ENCODE measurements at places on chromosomes 1 and 21.

- no peak for DNase-seq
Observed at GRCh38 chr1:163747261-163747660, 425.5 kb downstream of the NUF2 start.

DNA sequence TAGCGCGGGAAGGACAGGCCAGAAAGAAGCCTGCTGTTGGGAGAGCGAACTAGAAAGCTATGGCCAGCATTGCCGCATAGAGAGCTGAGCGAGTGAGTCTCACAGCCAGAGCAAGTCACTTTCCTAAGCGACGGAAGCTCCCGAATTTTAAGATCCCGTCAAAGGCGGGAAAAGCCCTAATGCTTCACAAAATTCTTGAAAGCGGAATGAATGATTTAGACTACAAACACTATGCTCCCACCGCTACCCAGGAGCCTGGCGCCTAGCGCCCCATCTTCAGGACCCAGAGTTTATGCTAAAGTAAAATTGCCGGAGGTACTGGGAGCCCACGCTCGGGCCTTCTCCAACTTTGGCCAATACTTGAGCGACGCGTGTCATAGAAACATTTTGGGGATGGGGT is 409.9 kb upstream of the ESRRG start:
- no peak for DNase-seq

DNA sequence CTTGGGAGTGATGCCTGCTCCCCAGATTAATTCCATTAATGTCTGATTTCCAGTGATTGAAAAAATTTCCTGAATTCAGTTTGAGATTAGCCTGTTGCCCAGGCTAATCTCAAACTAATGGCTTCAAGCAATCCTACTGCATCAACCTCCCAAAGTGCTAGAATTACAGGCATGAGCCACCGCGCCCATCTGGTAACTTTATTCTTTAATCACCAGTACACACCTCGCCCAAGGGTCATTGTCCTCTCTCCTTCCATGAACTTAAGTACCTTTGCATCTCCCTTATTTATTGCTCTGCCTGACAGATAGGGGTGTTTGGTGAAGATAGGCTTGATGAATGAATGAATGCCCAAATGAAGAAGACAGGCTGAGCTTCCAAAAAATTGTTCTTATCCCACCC is 366.5 kb downstream of the SIPA1L2 start:
- DNase-seq, result no peak

- no peak for DNase-seq
Observed at GRCh38 chr1:58094221-58094620, 452.3 kb downstream of the OMA1 start.

DNA sequence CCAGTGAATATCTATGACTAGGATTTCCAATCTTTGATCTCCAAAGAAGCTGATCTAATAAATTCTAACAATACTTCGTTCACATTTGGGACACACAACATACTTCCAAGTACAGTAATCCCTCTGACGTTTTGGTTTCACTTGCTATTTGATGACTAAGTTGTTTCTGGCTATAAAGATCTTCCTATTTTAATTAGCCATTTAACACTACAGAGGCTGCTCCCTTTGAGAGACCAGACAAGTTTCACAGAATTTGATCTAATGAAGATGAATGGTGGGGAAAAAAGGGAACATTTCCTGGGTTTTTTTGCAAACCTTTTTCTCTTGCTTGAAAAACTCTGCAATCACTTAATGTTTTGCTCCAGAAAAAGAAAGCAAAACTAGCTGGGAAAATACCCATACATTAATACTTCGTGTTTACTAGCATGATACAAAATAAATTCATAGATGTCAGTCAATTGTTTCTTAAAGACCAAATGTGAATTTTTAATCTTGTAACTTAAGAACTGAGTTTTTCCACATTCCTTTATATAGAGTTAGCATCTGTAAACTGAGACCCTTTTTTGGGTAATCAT is 28.0 kb upstream of the GLIS1 start:
- peak; percentile 9 for DNase-seq

DNA sequence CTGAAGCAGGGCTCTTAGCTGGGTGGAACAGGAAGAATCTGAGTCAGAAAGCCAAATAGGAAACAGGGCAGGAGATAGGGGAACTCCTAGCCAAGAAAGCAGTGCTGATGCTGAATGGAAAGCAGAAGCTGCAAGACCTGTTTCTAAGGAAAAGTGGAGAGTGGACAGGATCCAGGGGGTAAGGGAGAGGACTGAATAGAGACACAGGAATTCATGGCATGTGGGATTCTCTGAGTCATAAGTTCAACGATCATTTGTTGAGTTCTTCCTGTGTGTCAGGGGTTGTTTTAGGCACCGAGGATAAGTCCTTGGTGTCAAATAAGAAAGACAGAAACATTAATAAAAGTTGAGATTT is 153.8 kb upstream of the FGGY start:
- peak; percentile 7 for DNase-seq

- no peak for DNase-seq
Observed at GRCh38 chr1:183315991-183316758, 102.0 kb downstream of the NMNAT2 start.

DNA sequence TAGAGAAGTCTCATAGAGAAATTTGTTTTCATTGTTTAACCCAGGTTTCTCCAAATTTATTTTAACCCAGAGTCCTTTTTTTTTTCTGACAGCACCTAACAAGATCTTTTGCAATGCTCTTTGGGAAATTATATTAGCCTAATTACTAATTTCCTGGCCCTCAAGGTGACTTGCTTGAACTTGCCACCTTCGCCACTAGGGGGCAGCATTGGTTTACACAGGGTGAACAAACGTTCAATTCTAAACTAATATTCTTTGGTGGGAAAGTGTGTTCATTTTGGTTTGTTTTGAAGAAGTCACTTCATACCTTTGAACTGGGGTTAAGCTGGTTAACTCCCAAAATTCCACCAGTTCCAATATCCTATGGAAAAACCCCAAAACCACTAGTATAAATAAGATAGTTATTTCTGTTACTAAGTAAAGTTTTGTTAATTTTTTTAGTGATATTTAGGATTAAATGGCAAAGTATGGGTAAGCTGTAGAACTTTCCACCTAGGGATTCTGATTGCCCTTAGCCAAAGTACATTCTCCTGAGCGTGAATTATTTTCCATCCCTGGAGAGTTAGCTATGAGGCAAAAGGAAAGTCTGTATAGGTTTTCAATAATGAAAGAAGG is 13.0 kb downstream of the CCDC190 start:
- DNase-seq, result peak; percentile 85

- DNase-seq, result no peak
Observed at GRCh38 chr1:228152918-228153258, 3.2 kb downstream of the GJC2 start.

- peak; percentile 79 for DNase-seq
Observed at GRCh38 chr1:84998642-84999280, 1.8 kb upstream of the MCOLN2 start.

DNA sequence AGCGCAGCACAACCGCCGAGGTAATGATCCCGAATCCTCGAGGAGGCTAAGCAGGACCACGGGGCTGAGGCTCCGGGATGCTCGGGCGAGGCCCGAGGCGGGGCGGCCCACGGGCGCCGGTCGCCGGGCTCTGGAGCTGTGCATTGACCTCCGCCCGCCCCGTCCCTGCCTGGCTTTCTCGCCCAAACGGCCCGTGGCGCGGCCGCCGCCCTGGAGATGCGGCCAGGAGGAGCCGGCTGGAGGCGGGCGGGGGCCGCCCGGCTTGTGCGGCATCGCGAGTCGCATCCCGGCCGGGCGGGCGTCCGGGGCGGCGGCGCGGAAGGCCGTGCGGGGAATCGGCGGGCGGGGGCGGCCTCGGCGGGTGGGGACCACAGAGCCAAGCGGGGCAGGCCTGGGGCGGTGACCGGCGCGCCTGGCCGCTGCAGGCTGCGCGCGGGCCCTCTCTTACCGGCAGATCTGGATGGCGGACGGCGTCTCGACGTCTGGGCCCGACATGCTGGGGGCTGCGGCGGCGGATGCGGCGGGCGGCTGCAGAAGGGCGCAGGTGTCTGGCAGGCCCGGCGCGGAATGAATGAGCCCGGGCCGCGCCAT is 663 bp downstream of the ACOT7 start:
- no peak for DNase-seq

DNA sequence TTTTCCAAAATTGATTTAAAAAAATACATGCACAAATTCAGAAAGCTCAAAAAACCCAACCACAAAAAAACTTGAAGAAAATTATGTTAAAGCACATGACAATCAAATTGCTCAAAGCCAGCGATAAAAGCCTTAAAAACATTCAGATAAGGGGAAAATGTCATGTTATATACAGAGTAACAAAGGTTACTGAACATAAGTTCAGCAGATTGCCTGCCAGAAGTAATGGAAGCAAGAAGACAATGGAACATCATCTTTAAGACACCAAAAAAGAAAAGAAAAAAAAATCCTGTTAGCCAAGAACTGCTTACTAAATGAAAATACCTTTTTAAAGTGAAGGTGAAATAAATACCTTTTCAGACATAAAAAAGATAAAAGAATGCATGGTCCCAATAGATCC is 147.2 kb upstream of the SGIP1 start:
- no peak for DNase-seq

DNA sequence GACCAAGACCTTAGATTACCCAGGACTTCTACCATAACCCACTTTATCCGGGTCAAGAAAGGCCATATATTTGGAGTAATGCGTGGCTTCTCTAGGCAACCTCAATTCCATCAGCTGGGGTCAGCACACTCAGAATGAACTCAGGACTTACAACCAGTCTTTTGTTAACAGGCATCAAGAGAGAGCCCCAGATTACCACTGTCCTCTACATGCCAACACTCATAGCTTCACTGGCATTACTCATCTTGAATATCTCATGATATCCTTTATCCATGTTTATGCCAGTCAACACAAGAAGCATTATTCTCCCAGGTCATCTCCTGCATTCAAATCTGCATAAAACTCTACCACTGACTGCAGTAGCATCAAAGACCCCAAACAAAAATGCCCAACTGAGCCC is 6.6 kb upstream of the FCGR2A start:
- DNase-seq, result no peak

DNA sequence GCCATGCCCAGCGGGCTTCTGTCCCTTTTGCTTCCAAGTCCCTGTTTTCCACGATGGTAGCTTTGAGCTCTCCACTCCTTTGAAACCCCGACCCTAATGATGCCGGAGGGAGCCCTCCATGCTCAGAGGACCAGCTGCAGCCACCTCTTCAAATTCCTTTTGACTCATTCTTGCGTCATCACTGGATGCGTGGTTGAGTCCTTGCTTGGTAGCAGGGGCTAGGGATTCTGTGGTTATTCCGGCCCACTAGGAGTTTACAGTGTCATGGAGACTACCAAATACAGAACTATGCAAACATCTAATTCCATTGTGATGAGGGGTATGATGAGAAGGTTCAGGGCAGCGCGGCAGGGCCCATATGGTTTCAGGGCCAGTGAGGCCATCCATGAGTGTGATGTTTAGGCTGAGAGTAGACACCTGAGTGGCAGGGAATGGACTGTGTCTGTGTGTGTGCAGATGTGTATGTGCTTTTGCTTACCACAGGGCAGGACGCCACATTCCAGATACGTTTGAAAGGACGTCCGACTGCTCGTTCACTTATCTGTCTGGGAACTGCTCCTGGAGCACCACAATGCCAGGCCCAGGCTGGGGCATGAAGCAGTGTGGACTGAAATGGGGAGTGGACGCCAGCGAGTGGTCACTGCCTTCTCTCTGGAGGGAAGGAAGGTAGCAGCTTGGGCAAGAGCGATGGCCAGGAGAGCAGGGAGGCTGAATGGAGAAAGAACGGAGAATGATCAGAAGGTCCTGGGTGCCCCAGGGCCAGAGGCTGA is 30.4 kb upstream of the ZBTB21 start:
- no peak for DNase-seq

DNA sequence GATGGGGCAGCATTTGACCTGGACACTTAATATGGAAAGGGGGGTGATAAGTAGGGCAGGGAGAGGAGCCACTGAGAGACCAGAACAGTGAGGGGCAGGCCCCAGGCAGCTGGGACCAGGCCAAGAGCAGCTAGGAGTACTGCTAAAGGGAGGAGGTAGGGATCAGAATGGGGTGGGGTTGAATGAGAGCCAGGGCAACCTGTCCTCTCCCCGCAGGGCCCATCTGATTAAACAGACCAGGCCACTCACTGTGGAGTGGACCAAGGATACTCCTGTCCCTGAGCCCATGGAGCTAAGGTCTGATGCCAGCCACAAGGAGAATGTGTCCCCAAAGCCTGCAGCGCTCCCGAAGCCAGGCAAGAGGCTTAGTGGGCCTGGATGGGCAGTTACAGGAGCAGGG is 2.1 kb downstream of the C1orf167 start:
- no peak for DNase-seq

GRCh38 chr1:66366634-66367033 is 167.3 kb upstream of the SGIP1 start:
- peak; percentile 24 for DNase-seq

DNA sequence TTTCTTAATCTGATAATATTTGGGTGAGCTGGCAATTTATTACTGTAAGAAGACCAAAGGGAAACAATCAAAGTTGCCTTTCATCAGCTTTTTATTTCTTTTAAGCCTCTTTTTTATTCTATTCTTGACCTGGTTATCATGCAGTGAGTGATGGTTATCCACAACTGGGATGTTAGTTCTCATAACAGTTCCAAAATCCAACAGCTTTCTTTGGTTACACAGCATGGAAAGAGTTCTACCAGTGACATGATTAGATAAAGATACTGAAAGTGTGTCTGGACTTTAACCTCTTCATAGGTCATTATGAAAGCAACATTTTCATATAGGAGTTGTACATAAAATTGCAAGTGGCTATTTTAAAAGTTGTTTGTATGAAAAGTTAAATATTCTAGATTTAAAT is 163.0 kb downstream of the SYT2 start:
- no peak for DNase-seq

GRCh38 chr1:105419030-105419429 is 1637.4 kb upstream of the PRMT6 start:
- DNase-seq, result no peak

DNA sequence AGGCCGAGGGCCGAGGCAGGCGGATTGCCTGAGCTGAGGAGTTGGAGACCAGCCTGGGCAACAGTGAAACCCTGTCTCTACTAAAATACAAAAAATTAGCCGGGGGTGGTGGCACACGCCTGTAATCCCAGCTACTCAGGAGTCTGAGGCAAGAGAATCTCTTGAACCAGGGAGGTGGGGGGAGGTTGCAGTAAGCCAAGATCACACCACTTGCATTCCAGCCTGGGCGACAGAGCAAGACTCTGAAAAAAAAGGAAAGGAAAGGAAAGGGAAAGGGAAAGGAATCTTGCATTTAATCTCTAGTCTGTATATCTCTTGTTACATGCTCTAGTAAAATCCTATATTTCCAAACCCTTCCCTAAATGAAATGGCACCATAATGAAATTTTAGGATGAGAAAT is 328.3 kb upstream of the ADGRL2 start:
- no peak for DNase-seq

DNA sequence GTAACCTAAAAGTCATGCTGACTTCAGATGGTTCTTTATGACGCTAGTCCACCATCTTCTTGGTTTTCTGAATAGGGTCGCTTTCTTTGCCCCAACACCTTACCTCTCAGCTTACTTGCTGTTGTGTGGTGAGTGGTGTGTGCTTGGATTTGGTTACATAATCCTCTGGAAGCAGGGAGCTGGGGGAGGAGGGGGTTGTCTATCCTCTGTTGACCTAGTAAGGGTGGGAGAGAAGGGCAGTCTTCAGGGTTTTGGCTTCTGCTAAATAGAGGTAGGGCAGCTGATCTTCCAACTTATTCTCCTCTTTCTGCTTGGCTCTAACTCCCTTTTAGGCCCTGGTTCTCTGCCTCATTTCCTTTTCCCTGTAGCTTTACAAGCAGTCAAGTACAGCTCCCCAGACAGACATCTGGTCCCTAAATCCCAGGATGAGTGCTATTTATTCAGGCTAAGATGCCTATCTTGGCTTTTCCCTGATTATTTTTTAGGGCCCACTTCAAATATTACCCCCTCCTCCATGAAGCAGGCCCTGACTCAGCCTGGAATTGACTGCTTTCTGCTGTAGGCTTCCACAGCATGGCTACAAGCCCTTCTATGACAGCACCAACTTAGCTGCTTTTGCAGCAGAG is 6.4 kb upstream of the REN start:
- DNase-seq, result no peak

All from activated CD4-positive, alpha-beta T cell treated with anti-CD3 and anti-CD28 coated beads, Interleukin-2, Interleukin-6, amounts not matched to agents 100 ng/mL and 50 ng/mL, durations not matched to agents 16 hours and 8 hours (primary cell).